ENCODE measurements at places on chromosomes 13 and 19.

- DNase-seq: no peak
These were observed 63.1 kb upstream of the RANBP3 start for GRCh38 chr19:6041071-6041470.

DNA sequence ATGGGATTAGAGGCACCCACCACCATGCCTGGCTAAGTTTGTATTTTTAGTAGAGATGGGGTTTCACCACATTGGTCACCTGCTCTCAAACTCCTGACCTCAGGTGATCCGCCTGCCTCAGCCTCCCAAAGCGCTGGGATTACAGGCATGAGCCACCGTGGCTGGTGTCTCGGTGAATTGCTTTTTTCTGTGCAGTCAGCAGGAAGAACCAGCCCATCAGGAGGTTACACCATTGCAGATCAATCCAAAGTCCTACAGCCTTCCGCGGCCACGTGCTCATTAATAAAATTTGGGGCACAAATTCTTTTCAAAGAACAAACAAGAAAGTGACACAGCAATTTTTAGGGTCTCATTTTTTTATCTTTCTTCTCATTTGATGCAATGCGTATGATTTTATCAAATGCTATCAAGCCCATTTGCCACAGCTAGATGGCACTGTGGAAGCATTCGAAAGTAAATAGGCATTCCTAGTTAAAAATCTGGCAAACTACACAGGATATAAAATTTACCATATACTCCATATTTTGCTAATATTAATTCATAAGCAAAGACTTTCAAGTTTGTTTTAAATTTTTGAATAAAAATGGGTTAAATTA, 54.4 kb upstream of the ZNF835 start:
- DNase-seq: no peak

- no peak for DNase-seq
These were observed 127.4 kb downstream of the MAB21L1 start for GRCh38 chr13:35349052-35349451.

DNA sequence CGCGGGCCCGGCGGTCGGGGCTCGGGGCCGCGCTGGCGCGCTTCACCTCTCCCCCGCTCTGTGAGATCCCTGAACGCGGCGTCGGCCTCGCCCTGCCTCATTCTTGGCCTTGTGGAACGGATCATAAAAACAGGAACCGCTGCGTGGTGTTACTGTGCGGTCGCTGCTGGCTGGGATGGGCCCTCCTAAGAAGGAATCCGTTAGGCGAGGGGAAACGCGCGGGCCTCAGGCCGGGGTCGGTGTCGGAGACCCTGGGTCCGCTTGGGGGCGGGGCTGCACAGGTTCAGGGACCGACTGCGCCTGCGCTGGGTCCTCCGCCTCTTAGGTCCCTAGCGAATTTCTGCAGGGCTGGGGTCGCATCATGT, 381 bp downstream of the CKAP2 start:
- DNase-seq: no peak

GRCh38 chr13:101474419-101474957, 22.0 kb downstream of the ITGBL1 start:
- DNase-seq: no peak

GRCh38 chr13:39603424-39603947, 493 bp upstream of the LHFPL6 start:
- DNase-seq: no peak

All from HS-27A (cell line).